Endothelial cell of umbilical vein (primary cell): ENCODE measurements at places on chromosomes 12 and 14. TPM values are rescaled to one million over a fixed set of nuclear protein-coding genes. Genes with fewer than 3 reads are reported as not detected.

The DPF3 gene
- total RNA-seq, result 3.5 and 8.1 TPM in 2 replicates

The PPP1R36 gene
- 0.51 and 0.60 TPM in 2 replicates for total RNA-seq

The NTF3 gene
- total RNA-seq, result not detected in 2 replicates

The GDF3 gene
- total RNA-seq, result 4.1 and 5.0 TPM in 2 replicates

The TEX52 gene
- not detected in 2 replicates for total RNA-seq

DNA sequence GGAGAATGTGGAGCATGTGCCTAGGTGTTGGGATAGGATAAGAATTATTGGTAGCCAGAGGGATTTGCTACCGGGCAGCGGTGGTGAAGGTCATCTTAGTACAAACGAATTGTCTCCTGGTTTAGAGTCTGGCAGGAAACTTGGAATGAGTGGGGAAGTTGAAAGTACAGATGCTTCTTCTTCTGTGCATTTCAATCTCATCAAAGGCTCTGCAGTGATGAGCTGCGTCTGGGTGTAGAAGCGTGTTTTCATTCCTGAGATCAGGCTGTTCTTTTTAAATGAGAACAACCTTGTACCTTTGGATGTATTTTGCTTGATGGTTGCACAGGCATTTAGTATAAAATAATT is 2.1 kb downstream of the WNK1 start:
- H3K27me3 ChIP-seq, result no peaks in the 10 kb centered on the region
- H3K4me1 ChIP-seq, result peaks cover 33% of the 10 kb centered on the region
- DNase-seq, result peak; percentile 35

DNA sequence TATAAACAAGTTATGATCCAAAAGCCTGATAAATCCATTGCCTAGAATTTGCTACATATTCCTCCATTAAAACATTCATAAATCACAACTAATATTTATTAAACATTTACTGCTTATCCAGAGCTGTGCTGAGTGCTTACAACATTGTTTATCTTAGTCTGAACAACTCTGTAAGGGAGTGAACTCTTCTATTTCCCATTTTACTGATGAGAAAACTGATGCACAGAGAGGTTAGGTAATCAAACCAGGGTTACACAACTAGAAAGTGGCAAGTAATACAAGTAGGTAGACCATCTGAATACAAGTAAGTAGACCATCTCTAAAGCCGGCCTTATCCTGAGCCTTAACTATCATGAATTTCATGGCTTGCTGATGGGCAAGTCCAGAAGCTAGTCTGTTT is 39.5 kb downstream of the WASHC3 start:
- H3K27me3 ChIP-seq, result no peaks in the 10 kb centered on the region
- no peaks in the 10 kb centered on the region for H3K4me1 ChIP-seq
- no peak overlapping the region for H3K27ac ChIP-seq
- DNase-seq, result no peak

DNA sequence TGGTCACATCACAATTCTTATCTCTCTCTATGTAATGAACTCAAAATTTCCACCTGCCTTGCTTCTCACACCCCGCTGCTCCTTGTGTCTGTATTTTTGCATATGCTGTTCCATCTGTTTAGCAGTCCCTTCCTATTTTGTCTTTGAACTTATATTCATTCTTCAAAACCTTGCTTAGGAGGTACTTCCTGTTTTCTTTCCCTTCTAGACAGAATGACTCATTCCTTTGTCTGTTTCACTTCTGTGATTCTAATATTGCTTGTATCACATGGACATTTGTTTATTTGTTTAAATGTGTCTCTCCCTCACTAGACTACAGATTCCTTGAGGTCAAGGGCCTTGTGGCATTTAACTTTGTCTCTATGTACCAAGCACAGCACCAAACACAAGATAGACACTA is 424.2 kb downstream of the ETNK1 start:
- peaks cover 3% of the 10 kb centered on the region for H3K4me1 ChIP-seq
- H3K36me3 ChIP-seq, result no peaks in the 10 kb centered on the region
- H3K4me3 ChIP-seq, result no peak overlapping the region
- H3K27ac ChIP-seq, result no peak overlapping the region
- H3K27me3 ChIP-seq, result no peaks in the 10 kb centered on the region

GRCh38 chr14:52802597-52802996 is 11.2 kb upstream of the GNPNAT1 start:
- no peak overlapping the region for H3K27ac ChIP-seq
- no peaks in the 10 kb centered on the region for H3K36me3 ChIP-seq
- DNase-seq, result no peak
- no peaks in the 10 kb centered on the region for H3K4me1 ChIP-seq

GRCh38 chr14:101475456-101476257 is 85.6 kb upstream of the DIO3 start:
- no peaks in the 10 kb centered on the region for H3K27me3 ChIP-seq
- no peak overlapping the region for H3K27ac ChIP-seq
- no peaks in the 10 kb centered on the region for H3K4me1 ChIP-seq

DNA sequence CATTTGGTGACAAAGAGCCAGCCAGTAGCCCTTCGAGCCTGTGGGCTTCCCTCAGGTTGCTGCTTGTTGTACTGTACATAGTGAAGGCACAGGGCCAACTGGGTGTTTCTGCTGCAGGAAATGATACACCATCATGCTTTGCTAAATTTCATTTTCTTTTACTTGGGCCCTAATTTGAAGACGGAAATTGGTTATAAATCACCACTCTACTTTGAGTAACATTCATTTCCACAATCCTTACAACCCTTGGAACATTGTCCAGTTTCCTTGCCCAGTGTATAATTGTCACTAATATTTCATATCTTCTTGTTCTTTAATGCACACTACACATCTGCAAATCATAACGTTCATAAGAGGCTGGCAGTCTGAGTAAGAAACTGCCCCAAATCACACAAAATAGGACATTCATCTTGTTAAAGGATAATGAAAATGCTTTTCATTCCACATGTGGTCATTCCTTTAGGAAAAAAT is 30.2 kb downstream of the MSRB3 start:
- peak; percentile 93 for DNase-seq
- peak overlapping the region; percentile 96 for H3K27ac ChIP-seq
- peak overlapping the region; percentile 25 for H3K4me3 ChIP-seq
- peaks cover 46% of the 10 kb centered on the region for H3K4me1 ChIP-seq
- no peaks in the 10 kb centered on the region for H3K27me3 ChIP-seq
- no peaks in the 10 kb centered on the region for H3K36me3 ChIP-seq

DNA sequence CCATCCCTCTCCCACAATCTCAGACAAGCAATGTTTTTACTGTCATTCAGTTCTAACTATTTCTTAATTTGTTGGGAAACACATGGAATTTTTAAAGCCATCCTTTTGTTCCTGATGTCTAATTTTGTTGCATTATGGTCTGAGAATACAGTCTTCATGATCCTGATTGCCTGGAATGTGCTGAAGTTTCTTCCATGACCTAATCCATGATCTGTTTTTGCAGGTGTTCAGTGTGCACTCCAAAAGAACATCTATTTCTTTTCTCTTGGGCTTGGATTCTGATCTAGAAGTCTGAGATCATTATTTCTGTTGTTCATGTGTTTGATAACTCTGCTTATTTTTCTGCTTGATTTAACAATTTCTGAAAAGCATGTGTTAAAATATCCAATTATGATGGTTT is 43.2 kb upstream of the PHC1 start:
- DNase-seq, result no peak
- no peaks in the 10 kb centered on the region for H3K4me1 ChIP-seq
- H3K27me3 ChIP-seq, result no peaks in the 10 kb centered on the region
